CD4-positive, alpha-beta T cell treated with Interleukin-12 subunit alpha and Interleukin-12 subunit beta, for 1 hour (primary cell): ENCODE measurements at places on chromosomes 2 and 18.

- DNase-seq = no peak
Observed at GRCh38 chr2:150160058-150160457, 327.4 kb downstream of the RND3 start.

GRCh38 chr2:10891390-10891789, 20.3 kb upstream of the KCNF1 start:
- DNase-seq = no peak

GRCh38 chr2:19574778-19575260, 216.4 kb upstream of the OSR1 start:
- DNase-seq = no peak

- DNase-seq = no peak
Observed at GRCh38 chr2:174760845-174761473, 3.3 kb downstream of the CHRNA1 start.

DNA sequence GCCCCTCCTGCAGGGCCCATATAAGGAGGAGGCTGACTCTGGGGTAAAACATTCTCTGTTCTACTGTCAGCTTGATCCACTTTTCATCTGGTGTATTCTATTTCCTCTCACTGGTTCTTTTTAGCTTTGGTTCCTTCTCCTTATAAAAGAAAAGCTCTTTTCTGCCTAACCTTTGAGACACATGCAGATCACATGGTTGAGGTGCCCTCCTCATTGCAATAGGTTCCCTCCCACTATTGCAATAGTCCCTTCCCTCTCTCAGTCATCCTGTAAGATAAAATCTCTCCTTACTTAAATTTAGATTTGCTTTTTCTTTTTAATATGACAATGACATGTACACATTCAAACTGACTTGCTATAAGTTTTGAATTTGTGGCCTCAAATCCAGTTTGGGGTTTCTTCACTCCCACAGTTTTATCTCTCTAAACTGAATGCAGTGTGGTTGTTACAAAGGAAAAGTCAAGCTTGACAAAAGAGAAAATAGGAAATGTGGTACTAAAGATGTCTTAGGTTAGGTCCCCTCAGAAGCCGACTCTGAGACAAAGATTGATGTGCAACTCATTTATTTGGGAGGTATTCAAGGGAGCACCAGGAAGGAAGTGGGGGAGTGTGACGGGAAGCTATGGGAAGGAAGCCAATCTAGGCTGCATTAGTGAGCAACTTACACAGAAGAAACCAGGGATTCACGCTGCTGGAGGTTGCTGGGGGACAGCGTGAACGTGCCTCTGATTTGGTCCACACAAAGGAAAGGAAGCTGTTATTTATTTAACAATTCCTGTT, 127.6 kb upstream of the LINC00305 start:
- DNase-seq = no peak

DNA sequence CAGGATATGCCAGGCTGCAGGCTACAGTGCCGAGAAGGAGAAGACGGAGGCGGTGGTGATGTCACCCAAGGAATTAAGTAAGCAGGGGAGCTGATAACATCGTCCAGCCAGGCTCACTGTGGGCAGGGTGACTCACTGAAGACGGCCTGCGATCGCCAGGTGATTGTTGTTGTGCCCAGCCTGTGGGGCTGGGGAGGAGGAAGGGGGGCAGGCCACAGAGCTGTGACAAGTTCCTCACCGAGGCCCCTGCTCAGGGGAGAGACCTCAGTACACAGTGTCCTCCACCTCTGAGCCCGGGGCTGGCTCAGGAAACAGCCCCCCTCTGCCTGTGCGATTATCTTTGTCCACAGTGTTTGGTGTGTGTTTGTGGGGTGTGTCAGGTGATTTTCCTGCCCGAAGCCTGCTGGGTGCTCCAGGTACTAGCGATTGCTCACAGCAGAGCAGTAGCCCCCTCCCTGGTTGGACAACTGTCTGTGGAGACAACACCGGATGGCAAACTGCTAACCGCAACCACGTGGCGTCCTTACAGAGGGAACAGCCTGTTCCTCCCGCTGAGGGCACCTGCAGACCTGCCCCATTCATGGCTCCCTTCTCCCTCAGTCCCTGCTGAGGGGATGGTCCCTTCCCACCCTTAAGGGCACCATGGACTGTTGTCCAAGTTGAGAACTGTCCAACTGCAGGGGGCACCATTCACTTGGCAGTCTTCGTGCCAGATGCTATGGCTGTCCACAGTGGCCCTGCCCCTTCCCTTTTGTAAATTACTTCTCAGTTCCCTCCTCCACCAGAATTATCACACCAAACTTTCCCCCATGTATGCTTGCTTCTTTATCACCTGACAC, 95.1 kb downstream of the ZFP36L2 start:
- DNase-seq = peak; percentile 87

GRCh38 chr2:13413989-13414388, 697.3 kb downstream of the TRIB2 start:
- no peak for DNase-seq

- no peak for DNase-seq
Observed at GRCh38 chr2:72142570-72143440, 4.9 kb downstream of the CYP26B1 start.

DNA sequence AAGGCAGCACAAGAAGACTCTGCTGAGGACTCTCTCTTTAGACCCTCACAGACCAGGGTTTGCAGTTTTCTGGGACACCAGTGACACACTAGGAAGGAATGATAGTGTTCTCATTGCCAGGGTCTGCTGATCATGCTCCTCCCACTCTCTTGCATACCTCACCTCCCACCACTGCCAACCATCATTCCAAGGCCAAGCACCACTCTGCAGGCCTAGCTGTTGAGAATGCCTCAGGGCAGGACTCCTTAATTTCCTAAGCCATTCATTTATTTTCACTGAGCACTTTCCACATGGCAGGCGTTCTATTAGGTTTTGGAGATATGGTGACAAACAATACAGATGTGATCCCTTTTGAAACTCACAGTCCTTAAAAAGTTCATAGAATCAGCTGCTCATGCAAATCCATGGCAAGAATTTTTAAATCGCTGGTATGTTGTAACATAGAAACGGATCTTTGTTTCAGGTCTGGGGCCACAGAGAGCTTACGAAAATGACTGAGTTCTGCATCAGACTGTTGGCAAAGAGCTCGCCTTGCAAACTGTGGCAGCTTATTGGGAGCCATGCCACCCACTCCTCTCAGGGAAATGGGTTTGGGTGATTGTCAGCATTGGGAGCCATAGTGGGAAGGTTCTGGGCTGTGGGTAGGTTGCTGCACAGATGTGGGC, 78.5 kb downstream of the XDH start:
- DNase-seq = no peak

DNA sequence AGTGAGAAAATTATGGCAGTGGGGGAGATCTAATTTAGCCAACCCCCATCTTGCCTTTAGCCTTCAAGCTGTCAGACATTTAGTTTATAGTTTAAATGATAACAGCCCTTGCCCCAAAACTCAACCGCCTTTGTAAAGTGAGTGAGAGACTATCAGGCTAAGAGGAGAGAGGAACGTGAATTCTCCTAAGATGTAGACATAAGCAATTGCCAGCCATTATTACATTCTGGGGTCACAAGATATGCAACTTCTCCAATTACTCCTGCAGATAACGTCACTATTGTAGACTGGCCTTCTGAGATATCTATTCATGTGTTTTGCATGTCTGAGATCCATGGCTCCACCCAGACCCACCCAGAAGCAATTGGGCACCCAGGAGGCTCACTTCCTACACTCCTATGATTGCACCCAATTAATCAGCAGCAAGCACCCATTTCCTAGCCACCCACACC, 307.3 kb downstream of the NBAS start:
- DNase-seq = no peak

DNA sequence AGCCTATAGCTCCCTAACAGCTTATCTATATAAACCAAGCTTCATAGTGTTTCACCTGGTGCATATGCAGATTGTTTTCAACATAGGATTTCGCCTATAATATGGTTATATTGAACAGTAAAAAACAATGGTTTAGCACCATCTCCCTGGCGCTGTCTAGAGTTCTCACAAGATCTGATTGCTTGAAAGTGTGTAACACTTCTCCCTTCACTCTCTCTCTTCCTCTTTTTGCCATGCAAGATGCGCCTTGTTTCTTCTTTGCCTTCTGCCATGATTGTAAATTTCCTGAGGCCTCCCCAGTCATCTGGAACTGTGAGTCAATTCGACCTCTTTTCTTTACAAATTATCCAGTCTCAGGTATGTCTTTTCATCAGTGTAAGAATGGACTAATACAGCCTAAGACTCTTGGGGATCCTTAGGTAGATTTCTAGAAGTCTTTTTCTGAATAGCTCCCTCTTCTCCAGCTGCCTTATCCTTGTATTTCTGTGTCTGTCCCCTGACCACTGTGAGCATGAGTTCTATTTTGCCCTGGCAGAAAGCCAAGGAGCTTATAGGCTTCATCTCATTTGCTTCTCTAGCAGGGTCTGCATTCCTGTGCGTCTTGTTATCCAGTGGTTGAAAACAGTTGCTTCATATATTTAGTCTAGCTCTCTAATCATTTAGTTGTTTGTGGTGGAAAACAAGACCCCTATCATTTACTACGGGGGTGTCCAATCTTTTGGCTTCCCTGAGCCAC, 401.6 kb downstream of the GPD2 start:
- no peak for DNase-seq

DNA sequence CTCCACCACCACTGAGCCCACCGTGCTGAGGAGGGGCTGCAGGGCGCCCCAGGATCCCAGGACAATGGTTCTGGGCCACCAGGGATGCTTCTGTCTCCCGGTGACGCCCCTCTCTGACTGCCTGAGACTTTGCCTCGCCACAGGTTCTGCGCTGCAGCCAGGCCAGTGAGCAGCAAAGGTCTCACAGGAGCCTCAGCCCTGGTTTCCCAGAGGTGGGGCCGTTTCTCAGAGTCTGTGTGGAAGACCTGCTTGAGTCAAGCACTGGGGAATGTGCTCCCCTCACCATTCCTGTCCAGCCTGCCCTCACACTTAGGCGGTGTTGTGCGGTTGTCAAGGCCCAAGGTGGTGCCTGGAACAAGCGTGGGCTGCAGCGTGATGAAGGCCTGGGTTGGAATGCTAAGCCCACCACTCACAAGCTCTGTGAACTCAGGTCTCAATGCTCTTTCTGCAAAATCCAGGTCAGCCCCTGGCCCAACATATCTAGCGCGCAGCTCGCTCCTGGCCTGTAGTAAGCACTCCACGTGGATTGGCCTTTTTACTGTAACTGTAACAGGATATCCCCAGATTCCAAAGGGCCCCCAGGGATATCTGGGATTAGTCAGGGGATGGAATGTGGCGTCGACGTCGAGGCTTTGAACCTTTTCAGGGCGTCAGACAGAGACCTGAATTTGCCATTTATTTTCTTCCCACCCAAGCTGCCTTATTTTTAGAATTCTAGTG, 47.6 kb downstream of the PLB1 start:
- DNase-seq = no peak

- no peak for DNase-seq
Observed at GRCh38 chr2:133952896-133953295, 301.0 kb upstream of the MGAT5 start.

GRCh38 chr18:75845413-75845812, 417.9 kb upstream of the SMIM21 start:
- DNase-seq = no peak

DNA sequence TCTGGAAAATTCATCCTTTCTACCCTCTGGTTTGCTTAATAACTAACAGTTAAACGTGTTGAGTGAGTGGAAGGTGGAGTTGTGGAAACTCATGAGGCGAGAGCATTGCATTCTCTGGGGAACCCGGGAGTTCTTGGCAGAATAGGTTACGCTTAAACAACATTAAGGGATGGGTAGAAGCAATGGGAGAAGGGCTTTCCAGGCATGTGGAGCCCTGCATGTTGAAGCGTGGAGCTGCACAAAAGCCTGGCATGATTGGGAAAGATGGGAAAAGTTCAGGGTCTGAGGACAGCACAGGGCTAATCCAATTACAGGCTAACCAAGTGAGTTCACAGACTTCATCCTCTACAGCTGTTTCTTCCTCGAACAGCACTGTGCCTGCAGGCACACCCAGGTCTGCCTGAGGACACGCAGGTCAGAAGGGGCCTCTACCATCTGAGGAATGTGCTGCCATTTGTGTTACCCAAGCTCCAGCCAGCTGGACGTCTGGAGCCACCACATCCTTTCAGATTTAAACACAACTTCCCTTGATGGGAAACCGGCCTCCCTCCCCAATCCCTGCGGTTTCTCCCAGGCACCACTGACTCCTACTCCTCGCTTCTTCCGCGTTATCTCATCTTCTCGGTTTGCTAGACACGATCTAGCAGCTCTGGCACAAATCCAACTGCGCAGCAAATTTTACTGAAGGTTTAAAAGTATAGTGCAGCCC, 164.2 kb downstream of the ANTXR1 start:
- no peak for DNase-seq

GRCh38 chr2:24908461-24908901, 11.6 kb downstream of the ADCY3 start:
- no peak for DNase-seq

DNA sequence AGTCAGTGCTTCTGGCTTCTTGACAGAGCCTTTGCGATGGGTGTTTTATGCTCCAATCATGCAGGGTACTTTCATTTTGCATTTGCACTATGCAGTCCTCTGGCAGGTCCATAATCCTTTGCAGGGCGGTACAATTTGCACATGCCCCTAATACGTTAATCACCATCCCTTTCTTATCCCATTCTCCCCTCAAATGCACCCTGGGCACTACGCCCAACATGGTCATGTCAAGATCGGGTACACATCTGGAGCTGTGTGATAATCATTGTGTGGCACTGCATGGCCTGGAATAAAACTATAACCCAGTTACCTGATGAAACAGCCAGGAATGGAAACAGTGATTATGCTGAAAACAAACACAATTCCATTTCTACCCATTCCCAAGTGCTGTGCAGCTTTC, 27.7 kb downstream of the LOXHD1 start:
- DNase-seq = no peak

GRCh38 chr2:159118859-159119500, 150.5 kb downstream of the TANC1 start:
- no peak for DNase-seq

DNA sequence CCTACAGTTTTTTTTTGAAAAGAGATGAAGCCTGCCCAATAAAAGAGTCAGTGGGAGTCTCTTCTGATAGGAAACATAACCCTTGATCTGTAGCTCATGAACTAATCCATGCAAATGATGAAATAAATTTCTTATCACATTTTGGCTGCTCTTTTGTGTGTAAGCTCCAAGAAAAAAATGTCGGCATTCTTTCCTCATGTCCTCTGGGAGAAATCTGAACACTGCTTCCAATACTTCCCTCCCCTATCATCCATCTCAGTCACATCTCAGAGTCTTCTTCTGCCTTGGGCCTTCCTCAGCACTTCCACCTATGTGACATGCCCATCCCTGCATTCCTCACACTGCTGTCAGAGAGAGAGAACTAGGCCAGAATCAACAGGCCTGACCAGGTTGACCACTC, 395.7 kb upstream of the ST6GAL2 start:
- DNase-seq = no peak

DNA sequence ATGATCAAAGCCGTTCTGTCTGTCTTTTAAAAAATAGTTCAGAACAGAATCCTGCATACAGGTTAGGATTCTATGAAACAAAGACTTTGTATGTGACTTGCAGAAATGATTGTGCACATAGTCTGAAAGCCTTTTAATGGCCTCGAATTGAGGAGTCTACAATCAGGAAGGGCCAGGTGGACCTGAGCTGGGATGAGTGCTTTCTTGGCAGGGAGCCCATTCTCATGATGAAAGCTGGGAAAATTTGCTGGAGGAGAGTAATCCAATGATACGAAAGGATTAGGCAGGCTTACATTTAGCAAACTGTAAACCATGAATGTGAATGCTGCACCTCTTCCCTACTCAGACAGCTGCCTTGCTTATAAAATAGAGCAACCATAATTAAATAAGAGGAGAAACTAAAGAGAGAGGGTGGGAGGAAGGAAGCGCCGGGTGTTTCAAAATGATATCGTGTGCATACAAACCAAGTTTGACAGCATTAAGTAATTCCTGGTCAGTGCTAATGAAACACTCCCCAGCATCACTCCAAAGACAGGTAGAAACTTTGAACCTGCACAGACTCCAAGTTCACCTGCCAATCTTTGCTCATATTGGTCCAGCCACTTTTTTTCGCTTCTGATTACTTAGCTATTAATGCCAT, 23.7 kb upstream of the CXCR4 start:
- no peak for DNase-seq
